ENCODE measurements at places on chromosomes 11 and 22.

DNA sequence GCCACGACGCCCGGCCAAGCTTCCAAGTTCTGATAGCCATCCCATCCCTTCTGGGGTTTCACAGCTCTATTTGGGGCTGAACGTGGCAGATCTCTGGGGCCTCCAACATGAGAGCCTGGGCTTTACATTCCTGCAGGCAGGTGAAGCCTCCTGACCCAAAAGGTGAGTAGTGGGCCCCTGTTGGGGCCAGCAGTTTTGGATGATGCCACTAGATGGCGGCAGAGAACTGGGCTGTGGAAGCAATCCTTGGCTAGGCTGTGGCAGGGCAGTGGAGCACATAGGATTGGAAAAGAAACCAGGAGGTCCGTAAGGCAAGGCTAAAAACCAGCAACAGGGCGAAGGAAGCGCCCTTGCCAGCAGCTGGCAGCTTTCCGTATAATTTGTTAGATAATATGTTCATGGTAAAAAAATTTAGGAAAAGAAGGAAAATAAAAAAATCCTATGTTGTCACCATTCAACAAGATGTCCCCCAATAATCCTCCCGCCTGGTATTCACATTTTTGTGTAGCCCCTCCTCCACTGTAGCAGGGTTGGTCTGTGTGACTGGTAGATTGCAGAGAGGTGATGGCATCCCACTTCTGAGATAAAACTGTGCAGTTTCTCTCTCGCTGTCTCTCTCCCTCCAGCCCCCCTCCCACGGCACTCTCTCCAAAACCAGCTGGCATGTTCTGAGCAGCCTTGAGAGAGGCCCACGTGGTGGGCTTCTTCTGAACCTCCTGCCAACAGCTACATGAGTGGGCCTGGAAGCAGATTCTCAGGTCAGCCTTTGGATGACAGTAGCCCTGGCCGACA lies 43.6 kb upstream of the OR4B1 start:
- peak; percentile 27 for DNase-seq

DNA sequence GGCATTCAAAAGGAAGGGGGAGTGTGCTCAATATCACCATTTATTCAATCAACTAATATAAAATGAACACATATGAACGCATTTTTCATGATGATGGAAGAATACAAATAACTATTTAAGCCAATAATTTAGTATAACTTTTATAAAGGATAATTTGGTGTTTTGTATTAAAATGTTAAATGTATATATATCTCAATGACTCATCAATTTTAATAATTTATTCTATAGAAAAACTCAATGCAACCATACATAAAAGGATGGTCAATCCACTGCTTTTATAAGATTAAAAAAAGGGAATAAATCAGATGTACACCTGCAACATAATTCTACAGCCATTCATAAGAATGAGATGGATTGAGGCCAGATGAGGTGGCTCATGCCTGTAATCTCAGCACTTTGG lies 50.6 kb downstream of the PICALM start:
- DNase-seq, result no peak

GRCh38 chr11:71181566-71181965 lies 70.8 kb downstream of the SHANK2 start:
- no peak for DNase-seq

- peak; percentile 78 for DNase-seq
These were observed at the start of gene POLD3 for GRCh38 chr11:74592441-74593362. Gene POLD3 (plus strand): TSS chr11:74592582. CDS start chr11:74592659, 77 bp downstream.

- no peak for DNase-seq
These were observed 20.4 kb upstream of the CADM1 start for GRCh38 chr11:115524572-115524971.

DNA sequence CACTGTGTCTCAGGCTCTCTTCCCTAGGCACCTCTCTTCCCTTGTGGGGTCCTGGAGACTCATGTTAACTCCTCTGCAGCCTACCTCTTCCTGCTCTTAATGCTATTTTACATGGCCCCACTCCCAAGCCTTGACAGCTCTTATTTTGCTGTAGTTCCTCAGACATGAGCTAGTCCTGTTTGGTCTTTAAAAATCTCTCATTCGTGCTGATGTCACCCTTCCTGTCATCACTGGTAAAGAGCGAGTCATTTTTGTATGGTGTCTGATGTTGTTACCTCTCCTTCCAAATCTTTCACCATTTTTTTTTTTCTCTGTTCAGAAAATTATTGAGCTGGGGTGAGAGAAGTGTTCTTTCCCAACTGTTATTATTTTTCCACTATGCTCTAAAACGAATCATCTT lies 84.8 kb upstream of the ZBED5 start:
- no peak for DNase-seq

DNA sequence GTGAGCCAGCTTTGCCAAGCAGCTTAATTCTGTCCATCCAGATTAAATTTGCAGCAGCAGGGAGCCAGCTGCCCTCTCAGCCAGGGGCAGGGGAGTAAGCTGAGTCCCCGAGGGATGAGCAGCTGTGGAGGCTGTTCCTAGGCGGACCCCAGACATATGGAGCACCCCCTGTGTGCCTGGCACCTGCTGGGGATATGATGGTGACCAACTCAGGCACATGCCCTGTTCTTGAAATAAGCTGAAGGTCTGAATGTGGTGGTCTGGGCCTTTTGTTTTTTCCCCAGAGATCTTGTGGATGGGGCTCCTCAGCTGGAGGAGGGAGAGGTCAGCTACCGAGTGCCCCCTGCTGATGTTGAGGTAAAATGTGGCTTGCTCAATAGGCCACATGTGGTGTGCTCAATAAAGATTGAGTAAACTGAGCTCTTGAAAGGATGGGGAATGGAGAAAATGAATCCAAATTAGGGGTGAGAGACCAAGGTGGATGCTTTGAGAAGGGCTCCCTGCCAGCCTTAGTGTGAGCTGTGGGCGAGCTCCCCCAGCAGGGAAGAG lies 103.3 kb upstream of the NNMT start:
- no peak for DNase-seq

DNA sequence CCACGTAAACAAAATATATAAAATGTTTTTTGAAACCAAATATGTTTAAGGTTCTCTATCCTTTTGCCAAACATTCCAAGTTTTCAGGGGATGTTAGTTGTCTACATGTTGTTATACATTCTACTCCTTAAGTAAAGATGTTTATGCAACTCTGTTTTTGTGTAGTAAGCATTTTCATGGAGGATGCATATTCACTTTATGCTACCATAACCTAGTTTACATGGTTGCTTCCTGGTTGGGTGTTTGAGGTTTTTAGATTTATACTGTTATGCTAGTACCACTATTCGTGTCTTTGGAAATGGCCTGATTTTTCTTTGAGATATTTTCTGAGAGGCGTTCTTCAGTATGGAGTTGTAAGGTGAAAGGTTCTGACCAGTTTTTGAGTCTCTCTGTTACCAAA lies 131.1 kb upstream of the SORL1-AS1 start:
- no peak for DNase-seq

All from DMS153 (cell line).